Tibial nerve (tissue), 4 donors: ENCODE measurements at places on chromosomes 5 and 9.
A peak's percentile ranks its signal among the peaks of the same experiment; 100 is the strongest.

DNA sequence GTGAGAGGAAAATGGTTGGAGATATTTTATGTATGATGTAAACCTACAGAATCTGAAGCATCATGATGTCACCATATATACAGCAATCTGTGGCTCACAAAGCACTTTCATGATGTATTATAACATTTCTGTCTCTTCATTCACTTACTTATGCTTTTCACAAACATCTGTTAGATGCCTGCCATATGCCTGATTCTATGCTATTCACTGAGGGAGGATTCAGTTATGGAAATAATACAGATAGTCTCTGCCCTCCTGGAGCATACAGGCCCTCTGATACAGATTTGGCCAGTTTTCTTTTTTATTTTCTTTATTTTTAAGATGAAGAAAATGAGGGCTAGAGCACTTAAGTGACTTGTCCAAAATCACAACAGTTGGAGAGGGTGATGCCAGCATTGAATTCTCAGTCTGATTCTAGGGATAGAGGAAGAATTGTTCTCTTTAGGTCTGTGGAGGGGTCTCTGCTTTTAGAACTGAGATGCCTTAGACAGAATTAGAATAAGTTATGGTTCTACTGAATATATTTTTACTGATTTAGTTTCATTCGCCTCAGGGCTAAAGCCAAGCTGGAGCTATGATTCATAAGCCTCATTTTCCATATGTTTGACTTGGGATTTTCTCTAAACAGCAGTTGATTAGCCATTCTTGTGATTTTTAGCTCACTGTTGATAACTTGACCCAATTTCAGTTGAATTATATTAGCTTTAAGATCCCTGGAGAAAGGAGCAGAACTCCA lies 636.4 kb downstream of the PRELID2 start:
- no peak for DNase-seq

DNA sequence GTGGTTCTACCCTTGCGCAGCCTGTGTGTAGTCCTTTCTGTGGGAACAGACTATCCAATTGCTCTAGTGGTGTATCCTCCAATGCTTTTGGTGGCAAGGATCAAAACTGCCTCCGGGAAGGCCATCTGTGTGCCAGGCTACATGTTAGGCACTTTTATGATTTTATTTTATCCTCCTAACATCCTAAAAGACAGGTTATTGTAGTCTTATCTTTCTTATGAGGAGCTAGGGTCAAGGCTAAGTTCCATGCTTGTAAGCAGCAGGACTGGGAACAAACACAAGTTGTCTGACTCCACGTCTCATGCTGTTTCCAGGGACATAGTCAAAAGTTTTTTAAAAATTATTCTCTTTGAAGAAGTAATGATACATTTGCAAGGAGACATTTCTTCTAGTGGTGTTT lies 278.7 kb upstream of the ADAMTSL1 start:
- DNase-seq = no peak

GRCh38 chr5:43191740-43192557 lies at the start of gene NIM1K:
Gene NIM1K (plus strand): TSS chr5:43192225. CDS start chr5:43245776, 53,551 bp downstream.
- peak; percentile 28 for DNase-seq

DNA sequence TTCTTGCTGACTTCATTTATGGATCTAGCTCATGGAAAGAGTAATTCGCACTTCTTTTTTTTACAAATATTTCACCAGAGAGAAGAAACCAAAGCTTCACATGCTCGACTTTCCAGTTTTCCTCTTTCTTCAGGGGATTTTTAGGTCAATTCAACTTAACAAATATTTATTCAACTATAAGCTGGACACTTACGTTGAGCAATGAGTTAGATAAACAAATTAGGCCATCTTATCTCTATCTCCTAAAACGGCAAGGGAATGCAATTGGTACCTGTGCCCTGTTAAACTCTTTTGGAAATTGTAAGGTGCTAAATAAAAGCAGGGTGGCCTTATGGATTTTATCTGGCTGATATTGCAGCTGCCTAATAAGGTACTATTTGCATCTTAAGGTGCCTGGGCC lies 145.1 kb upstream of the RAI14 start:
- DNase-seq = no peak

- no peak for DNase-seq
Observed at GRCh38 chr9:78021697-78022096, 9.9 kb downstream of the GNAQ start.

GRCh38 chr5:74035521-74035937 lies 409.5 kb downstream of the ARHGEF28 start:
- peak; percentile 55 for DNase-seq

DNA sequence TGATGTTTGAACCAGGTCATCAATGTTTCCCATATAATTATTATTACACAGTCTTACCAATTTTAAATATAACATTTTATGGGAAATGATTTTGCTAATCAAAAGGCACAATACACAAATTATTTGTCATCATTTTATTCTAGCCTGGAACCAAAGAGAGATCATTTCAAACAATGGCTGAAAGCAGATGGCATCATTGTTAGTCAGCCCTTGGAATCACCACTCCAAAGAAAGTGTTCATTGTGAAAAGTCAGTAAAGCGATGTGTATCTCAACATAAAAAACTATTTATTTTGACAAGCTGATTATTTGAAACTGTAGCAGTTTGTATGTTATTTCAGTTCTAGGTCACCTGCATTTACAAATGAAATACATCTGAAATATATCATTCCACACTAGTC lies 1068.7 kb downstream of the CDH12 start:
- no peak for DNase-seq

DNA sequence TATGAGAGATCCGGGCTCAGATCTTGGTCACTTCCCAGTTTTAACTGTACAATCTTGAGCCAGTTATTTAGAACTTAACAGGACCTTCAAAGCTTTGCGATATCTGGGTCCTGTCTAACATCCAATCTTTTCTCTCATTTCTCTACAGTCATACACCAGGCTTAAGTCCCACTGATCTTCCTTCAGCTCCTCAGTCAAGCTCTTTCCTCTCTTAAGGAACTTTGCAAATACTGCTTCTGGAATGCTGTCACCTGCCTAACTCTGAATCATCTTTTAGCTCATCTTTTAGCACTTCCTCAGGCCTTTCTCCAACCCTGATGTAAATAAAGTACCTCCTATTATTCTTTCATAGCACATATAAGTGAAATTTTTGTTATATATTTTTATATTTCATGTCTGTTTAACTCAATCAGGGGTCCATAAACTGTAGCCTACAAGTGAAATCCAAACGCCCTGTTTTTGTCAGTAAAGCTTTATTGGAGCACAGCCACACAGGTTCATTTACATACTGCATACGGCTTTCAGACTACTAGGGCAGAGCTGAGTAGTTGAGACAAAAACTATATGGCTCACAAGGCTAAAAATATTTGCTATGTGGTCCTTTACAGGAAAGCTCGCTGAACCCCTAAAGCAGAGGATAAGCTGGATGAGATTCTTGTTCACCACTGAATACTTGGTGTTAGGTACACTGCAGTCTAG lies 63.5 kb downstream of the MEF2C start:
- no peak for DNase-seq

DNA sequence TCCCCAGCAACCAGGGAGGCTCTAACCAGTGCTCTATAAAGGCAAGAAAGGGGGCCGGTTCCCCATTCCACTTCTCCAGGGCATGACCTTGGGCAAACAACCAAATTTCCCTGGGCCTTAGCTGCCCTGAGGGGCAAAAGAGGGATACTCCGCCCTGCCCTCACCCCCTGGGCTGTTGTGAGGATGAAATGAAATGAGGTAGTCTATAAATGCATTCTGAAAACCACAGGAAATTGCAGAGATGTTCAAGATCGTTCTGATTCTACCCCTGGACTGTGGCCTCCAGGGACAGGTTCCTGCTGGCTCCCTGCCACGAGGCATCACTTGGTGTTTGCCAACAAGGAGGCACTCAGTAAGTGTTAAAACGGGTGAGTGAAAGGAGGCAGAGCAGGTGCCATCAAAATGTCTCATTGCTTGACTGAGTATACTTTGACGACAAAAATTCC lies 5.7 kb downstream of the RAPGEF1 start:
- DNase-seq = no peak

DNA sequence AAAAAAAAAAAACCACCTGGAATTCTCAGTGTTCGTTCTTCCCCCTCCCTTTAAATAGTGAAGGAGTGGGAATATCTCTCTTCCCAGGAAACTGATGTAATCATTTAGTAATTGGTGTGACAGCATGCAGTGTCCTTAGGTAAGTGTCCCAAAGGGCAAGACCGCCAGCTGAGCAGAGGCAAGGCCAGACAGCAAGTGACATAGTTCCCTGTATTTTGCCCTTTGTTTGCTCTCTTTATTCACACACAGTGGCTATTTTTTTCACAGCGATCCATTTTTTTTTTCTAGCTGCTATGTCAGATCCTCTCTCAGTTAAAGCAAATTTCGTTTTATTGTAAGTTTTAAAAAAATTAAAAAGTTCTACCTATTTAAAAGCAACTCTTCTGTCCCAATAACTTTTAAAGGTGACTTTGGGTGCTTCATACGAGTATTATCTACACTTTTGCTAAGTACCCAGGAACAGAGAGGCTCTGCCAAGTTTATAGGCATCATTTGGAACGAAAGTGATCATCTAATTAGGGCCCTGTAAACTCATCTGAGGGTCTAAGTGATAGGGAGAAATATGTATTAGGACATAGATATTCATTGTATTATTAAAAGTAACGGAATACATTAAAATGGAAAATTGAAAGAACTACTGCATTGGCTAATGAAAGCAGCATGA lies 98.2 kb upstream of the ALDH1A1 start:
- no peak for DNase-seq

DNA sequence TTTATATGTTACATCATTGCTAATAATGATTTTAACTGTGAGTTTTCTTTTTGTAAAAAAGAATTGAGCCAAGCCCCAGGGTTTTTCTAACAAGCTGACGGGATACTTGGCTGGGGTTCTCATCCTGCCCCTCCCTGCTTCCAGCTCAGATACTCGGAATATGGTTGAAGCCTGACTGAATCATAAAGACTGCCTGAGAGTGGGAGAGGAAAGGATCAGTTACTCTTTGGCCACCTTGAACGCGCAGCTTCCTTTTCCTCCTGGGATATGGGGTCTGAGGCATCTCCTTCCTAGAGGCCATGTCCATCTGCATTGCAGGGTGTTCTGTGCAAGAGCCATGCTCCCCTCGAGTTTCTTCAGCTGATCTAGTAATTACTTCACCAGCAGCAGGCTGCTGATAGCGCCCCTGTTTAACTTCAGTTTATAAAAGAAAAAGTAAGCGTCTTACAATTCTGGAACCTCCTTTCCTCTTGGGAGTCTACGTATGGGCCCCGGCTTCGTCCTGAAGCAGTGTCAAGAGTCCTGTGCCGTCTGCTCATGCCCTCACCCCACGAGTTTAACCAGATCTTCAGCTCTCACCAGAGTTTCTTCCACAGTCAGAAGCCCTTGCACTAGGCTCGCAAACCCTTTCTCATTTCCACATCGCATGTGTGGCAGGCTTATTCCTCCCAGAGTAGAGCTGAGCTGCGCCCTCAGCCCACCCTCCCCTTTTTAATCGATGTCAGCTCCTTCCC lies 130.0 kb downstream of the MVB12B start:
- no peak for DNase-seq

- no peak for DNase-seq
Observed at GRCh38 chr5:34685485-34686165, 29.5 kb downstream of the RAI14 start.

DNA sequence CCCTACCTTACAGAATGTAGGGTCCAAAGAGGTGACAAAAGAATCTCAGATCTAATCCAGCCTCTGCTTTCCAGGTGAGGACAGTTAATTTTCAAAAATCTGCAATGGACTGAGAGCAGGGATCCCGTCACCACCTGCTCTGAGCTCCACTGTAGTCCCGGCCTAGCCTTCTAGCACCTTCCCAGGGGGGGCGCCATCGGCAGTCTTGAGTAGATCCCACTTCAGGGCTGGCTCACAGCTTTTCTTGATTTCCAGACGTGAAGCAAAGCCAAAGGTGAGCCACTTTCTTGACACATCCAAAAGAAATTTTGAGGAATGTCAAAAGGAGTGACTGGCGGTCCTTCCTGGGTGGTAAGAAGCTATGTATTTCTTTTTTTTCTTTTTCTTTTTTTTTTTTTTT lies 114.1 kb downstream of the SYK start:
- DNase-seq = no peak

- peak; percentile 7 for DNase-seq
Observed at GRCh38 chr5:165029099-165029870, 1523.9 kb downstream of the MAT2B start.

GRCh38 chr9:36190388-36191289 lies at the start of gene CLTA:
Gene CLTA (plus strand): TSS chr9:36190921. CDS start chr9:36191057, 136 bp downstream.
- DNase-seq = peak; percentile 93

DNA sequence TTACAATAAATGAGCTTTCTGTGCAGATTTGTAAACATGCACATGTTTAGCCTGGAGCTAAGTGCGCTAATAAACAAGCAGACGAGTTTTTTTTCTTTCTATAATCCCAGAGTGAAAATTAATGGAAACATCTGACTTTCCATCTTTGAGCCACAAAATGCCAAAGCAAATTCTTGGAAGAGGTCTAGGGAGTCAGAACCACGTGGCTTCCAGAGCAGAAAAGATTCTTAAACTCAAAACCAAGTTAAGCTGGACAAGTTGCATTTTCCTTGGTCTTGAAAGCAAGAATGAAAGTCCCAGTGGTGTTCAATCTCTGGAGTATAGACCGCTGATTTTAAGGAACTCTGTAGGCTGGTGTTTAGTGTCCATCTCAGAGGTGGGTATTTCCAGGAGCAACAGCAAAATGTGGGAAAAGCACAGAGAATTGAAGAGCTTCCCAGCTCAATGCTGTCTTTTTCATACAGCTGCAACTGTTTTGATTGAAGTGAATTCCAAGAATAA lies 71.4 kb downstream of the MYO10 start:
- DNase-seq = no peak

GRCh38 chr5:174145091-174145490 lies 99.6 kb downstream of the NSG2 start:
- DNase-seq = no peak

DNA sequence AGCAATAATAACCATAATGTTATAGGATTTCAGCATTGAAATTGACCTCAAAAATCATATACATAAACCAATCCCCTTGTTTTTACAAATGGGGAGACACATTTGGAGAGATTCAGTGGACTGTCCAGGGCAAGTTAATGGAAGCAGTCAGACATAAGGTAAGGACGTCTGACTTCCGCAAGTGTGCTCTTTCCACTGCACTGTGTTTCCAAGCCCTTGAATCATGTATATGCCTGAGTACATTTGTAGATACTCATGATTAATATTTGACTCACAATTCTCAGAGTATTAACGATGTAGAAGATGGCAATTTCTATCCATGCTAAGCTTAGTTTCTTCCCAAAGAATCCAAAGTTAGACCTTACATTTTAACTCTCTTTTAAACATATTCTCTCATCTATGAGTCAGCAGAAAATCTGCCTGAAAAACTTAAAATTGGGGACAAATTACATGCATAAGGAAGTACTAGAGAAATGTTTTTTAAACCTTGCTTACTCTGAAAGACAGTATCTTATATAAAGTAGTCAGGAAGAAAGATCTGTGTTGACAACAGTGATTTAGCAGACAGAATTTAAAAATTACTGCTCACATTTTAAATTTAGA lies 165.3 kb downstream of the NFIB start:
- no peak for DNase-seq

DNA sequence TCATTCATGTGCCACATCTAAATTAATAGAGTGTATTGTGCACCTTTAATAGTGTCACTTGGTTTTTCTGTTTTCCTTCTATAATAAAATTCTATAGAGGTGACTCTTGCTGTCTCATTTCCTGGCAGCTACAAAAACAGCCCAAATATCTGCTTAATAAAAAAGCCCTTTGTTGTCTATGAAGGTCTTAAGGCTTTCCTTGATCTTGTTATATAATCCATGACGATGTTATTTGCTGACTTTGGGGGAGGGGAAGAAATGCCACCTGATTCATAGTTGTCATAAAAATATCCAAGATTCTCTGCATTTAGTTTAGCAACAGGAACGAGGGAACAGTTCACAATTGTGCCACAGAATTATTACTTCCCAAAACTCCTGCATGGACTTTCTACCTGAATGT lies 31.3 kb downstream of the CPEB4 start:
- no peak for DNase-seq
